ENCODE measurements at places on chromosomes 3 and 15.

- no peak for DNase-seq
These were observed 257.2 kb upstream of the SOX2 start for GRCh38 chr3:181454451-181455027.

- no peak for DNase-seq
These were observed 67.0 kb downstream of the IMPG2 start for GRCh38 chr3:101253396-101253795.

DNA sequence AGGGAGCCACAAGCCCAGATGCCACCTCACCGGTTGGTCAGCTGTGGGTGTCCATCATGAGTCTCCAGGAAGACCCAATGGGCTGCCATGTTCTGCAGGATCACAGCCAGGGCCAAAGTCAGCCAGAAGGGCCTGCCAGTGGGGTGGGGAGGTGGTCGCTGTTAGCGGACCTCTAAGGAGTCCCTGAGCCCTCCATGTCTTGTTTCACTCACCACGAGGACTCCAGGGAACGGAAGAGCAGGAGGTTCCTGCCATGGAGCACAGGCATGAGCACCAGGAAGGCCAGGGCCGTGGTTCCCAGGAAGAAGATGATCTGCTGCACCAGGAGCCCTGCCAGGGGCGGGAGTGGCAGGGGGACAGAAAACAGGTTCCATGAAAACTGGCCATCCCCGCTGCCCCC, 8.6 kb downstream of the ISLR start:
- no peak for DNase-seq

GRCh38 chr3:47527952-47528725, 14.6 kb upstream of the ELP6 start:
- DNase-seq: no peak
